Activated CD8-positive, alpha-beta memory T cell treated with anti-CD3 and anti-CD28 coated beads for 1 hour (primary cell): ENCODE measurements at places on chromosomes 2 and 18.

- DNase-seq = no peak
These were observed 1027.9 kb upstream of the FAM98A start for GRCh38 chr2:34627003-34627402.

DNA sequence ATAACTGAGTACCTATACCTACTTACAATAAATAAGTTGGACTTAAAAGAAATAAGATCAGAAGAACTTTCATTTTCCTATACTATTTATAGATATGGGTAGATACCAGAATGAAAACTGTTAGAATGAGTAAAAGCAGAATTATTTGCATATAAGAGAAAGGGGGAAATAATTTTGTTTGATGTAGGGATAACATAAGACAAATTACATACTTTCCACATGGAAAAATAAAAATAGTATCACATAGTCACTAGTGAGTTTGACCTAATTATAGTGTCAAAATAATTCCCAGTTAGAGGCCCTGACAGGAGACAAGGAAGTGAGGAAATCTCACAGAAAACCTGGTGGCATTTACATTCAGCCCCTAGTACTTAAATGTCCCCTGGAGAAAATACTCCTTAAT lies 28.6 kb downstream of the KCMF1 start:
- no peak for DNase-seq

DNA sequence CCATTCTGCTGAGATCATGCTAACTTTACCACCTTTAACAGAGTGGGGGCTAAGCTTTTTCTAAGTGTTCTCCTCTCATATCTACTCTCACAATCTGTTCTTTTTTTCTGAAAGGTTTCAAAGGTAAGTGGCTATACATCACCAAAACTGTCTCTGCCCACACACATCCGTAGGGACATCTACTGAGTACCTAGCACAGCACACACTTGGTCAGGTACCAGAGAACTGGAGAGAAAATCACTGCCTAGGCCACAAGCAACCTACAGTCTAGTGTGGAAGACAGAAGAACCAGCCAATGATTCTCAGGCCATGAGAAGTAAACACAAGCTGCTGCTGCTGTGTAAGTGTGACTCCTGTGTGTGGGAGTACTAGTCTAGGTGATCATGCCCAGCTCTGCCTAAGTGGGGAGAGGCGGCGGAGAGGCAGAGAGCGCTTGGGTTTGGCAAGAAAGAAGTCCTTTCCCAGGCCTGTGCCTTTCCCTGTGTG lies 176.1 kb upstream of the ZFP36L2 start:
- DNase-seq = no peak

DNA sequence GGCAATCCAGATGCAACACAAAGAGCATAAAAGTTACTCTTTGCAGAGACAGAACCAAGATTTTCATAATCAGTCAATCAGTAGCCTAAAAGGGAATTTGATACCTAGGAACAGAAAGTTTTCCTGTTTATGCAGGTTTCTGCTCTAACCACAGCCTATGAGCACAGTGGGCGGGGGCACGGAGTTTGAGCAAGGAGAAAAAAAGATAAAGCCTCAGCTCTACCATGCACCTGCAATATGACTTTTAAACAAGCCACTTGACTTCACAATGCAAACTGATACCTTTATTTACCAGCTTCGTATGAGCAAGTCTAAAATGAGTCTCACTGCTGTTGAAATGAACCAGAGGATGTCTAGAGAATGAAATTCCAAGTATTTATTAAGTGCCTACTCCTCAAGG lies 5.6 kb upstream of the LRATD1 start:
- no peak for DNase-seq

- DNase-seq = no peak
These were observed 10.4 kb downstream of the HOXD8 start for GRCh38 chr2:176139661-176140512.

DNA sequence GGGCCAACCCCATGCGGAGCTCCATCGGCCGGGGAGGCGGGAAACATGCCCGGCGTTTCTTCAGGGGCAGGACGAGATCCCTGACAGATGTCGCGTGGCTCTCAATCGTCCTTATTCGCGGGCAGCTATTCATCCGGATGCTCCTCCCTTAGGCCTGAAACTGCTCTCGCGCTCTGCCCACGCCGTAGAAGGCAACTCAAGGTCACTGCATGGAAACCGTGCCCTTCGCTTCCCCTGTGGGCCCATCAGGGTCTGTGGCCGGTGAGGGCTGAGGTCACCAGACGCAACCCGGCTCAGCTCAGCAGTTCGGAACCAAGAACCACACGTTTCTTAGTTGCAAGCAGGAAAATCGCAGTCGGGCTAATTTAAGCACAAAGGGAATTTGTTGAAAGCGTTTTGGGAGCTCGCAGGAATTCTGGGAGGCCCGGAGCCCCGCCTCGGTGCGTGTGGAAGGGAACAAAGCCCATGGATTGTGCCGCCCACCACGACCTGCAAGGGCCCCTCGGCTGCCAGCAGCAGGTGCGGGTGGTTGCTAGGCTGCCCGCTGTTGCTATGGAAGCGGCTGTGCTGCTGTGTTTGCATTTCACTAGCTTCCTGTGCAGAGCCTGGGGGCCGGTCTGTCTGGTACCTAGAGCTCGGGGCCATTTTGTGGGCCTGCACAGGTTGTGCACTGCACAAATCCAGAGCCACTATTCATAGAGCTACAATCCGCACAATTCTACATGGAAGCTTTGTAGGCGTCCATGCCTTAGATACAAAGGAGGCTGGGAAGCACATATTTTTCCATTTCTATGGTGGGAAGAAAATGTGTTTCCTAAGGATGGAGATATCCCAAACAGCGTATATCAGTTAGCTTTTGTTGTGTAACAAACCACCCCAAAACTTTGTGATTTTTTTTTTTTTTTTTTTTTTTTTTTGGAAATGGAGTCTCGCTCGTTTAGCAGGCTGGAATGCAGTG lies 6.0 kb upstream of the ALLC start:
- peak; percentile 12 for DNase-seq

- DNase-seq = no peak
These were observed 77.9 kb downstream of the CLIP4 start for GRCh38 chr2:29193111-29193510.

DNA sequence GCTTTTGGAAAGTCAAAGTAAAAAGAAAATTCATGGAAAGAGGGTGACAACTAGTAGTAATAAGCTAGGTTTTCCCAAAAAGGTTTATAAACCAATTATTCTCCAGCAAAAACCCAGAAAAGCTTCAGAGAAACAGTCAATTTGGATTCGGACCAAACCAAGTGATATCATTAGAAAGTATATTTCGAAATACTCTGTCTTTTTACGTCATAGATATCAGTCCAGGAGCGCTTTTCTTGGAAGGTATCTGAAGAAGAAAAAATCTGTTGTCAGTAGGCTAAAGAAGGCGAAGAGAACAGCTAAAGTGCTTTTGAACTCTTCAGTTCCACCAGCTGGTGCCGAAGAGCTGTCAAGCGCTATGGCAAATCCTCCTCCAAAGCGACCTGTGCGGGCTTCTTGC lies 36.6 kb downstream of the ZDBF2 start:
- DNase-seq = no peak

- no peak for DNase-seq
These were observed 240.7 kb downstream of the SRBD1 start for GRCh38 chr2:45370369-45370768.

GRCh38 chr2:234955971-234956509 lies 4.2 kb downstream of the SH3BP4 start:
- DNase-seq = no peak

GRCh38 chr18:31998880-31999412 lies 19.7 kb upstream of the RNF125 start:
- DNase-seq = no peak

GRCh38 chr2:118169359-118170005 lies 81.2 kb downstream of the INSIG2 start:
- no peak for DNase-seq

- DNase-seq = no peak
These were observed 12.6 kb downstream of the FAM161A start for GRCh38 chr2:61841286-61841685.

- no peak for DNase-seq
These were observed 20.9 kb upstream of the TFPI start for GRCh38 chr2:187574969-187575750.

GRCh38 chr2:130728007-130728454 lies 839 bp upstream of the GPR148 start:
- DNase-seq = no peak

DNA sequence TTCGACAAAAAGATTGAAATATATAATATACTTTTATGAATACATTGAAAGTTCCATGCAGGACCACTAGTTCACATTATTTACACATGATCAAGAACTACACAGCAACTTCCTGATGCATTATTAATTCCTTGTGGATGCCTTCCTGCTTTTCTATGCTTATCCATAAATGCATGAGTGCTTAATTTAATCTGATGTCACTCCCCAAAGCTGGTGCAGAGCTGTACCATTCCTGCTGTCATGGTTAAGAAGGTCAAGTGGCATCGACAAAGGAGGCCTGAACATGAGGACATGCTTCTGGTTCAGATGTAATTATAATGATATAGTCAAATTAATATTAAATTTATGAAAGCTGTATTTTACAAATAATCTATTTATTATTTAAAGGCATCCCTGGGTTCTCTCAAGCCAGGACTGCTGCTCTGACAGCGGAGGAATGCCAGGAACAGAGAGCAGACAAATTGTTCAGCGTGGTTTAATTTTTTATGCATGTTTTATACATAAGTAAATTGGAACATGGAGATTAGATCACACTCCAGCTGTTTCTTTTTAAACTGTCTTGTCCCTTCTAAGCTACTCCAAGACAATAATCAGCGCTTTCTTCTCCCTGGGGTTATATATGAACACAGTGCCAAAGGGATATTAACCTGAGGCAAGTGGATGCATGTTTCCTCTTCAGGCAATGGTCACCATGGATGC lies 307.3 kb upstream of the CNTNAP5 start:
- DNase-seq = no peak

DNA sequence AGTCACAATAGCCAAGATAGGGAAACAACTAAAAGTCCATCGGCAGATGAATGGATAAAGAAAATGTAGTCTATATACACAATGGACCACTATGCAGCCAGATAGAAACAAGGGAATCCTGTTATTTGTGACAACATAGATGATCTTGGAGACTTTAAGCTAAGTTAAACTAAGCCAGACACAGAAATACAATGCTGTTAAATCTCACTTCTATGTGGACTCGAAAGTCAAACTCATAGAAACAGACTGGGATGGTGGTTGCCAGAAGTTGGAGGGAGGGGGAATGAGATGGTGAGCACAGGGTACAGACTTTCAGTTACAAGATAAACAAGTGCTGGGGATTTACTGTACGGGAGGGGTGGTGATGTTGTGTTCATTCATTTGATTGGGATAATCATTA lies 5.4 kb upstream of the CNDP1 start:
- no peak for DNase-seq

DNA sequence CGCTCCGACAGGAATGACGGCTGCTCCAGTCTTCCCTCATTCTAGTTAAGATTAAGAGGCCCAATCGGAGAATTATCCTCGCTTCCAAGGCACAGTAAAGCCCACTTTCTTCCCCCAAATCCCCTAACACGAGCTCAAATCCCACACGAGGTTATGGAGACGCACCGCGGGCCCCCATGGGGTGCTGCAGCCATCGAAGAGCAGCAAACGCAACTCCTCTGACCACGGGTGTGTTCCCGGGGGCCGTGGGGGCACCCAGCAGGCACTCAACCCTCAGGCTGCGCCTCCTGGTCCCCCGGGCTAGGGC lies 446 bp downstream of the COPS9 start:
- no peak for DNase-seq

DNA sequence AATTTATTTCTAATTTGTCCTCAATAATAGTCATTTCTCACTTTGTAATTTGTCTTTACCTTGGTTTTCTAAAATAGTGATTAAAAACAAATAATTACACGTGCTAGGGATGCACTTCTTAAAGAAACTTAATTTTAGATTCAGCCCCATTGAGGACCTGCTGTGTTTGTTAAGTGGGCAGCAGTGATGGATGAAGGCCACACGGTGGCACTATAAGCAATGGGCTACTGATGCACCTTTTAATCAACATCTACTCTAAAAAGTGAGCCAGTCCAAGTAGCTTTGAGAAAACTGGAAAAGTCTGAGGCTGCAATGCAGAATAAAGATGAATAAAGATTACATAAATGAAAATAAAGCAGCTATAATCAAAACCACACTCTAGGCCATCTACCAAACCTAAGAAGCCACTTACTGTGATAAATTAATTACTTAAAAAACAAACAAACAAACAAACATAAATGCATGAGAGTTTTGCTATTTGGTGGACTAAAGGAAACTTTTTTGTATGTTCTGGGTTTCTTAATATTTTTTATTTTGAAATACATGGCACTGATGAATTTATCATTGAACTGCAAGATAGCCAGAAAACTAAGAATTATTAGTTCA lies 89.3 kb downstream of the PDE11A start:
- DNase-seq = no peak

- DNase-seq = no peak
These were observed 1280.5 kb upstream of the ZEB2 start for GRCh38 chr2:145800151-145801091.
